ENCODE measurements at places on chromosomes 4 and X.
A peak's percentile ranks its signal among the peaks of the same experiment; 100 is the strongest.

DNA sequence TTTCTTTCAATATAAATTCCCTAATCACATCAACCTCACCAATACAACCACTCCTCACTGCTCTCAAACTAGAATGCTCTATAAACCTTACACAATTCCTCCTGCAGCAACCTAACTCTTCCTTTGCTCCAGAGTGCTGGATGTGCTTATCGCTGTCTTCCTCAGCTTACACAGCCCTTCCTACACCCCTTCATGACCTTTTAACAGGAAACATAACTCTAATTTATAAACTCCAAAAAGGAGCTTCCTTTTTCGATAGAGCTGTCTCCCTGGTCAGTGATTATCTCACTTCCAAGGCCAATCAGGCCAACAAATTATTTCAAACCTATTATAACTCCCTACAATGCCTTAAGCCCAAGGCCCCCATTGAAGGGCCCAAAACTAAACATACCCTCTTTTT, 78.8 kb downstream of the COQ2 start:
- DNase-seq = no peak

DNA sequence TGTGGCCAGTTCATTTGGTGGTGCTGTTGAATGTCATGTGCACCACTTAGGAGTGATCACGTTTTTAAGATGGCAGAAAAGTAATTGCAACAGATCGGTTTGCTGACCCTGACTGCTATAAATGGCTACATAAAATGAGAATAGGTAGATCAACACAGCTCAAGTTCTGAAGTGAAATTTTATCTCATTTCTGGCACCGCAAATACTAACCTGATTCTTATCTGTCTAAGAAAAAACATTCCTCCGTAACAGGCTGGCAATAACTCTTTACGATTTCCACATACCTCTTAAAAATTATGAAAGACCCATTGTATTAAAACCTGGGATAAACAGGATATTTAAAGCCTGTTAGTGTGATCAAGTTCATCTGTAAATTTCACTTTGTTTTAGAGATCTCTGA, 387.5 kb downstream of the PDGFC start:
- DNase-seq = no peak

DNA sequence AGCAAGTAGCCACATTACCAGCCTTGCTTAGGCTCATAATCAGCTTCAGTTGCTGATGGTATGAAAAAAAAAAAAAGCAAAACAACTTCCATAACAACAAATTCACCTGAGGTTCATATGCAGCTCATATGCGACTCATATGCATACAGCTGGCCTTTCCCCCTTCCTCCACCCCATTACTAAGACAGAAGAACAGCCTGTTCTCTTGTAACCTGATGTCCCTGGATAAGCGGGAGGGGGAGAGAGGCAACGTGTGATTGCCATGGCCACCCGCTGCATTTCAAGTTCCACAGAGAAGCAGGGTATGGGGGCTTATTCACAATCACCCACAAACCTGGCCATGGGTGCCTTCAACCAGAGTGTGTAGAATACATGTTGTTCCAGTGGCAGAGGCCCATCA, 95.1 kb upstream of the DGKK start:
- no peak for DNase-seq

GRCh38 chr4:242121-242848, 63.0 kb downstream of the ZNF732 start:
- peak; percentile 44 for DNase-seq

DNA sequence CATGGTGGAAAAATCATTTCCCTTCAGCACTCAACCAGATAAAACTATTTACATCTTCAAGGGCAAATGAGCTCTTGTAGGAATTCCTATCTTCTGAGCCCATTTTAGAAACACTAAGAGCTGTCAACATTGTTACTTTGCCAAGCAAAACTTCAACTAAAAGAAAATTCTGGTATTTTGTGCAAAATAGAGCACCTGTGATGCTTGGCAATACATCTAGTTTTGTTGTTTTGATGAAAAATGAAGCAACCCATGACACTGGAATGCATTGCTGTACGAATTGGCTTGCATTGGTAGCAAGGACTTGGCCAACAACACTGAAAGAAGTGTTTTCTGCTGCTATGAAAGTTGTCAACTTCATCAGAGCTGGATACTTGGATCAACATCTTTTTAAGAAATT, 194.4 kb downstream of the COX18 start:
- no peak for DNase-seq

GRCh38 chr4:82930848-82931755, 30.6 kb downstream of the THAP9 start:
- no peak for DNase-seq

GRCh38 chr4:110798687-110799086, 175.8 kb upstream of the PITX2 start:
- no peak for DNase-seq

DNA sequence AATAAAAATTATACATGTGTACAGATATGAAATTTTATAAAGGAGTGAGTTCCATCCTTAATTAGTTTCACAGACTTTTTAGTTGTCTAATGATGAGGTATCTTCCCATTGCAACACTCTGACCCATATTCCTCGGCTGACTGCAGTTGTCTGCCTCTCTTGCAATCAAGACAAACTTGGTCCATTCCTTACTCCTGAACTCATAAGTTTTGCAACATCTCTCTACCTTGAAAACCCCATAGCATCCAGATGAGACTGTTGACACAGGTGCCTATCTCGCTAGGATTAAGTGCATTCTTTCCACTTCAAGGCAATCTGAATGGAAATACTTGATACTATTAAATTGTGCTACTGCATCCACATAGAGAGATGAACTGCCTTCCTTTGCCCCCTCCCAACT, 2.3 kb downstream of the XKRX start:
- DNase-seq = no peak

DNA sequence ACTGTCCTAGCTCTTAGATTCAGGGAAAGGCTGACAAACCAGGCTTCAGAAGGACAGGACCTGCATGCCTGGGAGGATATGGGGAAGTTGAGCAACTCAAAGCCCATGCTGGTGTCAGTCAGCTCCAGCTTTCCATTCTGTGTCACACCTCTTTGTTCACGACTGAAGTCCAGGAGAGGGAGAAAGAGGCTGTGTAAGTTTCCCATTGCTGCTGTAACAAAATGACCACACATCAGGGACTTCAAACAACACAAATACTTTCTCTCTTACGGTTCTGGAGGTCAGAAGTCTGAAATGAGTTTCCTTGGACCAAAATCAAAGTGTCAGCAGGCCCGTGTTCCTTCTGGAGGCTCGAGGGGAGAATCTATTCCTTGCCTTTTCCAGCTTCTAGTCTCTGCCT, 50.6 kb upstream of the STX18 start:
- no peak for DNase-seq

DNA sequence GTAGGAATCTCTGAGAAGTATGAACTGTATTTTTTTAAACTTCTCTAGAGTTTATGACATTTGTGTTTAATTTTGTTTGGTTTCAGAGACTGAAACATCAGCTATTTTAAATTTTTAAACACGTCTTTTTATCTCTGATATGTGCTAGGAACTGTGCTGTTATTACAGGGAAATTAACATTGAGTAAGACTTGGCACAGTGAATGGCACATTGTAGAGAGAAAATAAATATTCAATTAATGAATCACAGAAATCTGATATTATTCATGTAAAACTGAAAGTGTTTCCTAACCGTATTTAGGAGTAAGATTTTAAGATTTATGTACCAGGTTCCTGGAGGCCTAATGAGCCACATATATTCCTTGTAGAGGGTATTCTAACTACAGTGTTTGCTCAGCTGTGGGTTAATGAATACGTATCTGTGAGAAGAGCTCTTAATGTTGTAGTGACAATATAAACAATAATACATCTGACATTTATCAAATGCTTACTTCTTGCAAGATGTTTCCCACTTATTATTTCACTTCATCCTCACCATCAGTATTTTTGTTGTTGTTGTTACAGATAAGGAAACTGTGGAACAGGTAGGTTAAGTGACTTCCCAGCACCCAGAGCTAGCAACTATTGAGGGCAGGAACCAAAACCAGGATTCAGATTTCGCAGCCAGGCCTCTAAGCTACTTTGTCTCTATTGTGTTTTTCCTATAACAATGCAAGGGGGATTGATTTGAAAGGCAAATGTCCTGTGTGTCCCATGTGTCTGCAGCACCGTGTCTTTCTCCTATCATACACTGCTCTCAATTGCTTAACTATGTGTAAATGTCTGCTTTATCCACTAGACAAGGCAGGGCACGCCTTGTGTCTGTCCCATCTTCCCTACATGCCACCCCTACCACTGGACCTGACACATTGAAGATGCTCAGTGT, 121.1 kb upstream of the FAM9C start:
- no peak for DNase-seq
